ENCODE measurements at places on chromosomes 16 and 17.

DNA sequence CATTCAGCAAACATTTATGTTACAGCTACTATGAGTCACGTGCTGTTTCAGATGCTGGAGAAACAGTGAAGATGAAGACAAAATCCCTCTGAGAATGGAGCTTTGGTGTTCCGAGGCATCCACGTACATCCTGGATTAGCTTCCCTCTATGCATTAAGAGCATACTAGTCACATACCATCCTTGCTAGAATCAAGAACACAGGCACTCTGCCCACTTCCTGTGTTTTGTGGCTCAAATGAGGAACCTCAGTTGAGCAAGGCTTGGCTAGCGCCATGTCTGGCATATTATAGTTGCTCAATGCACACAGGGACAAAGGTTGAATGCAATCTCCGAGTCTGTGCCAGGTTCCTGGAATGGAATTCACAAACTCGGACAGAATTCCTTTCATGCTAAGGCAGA lies 297.5 kb downstream of the XYLT1 start:
- DNase-seq, result no peak

- DNase-seq, result no peak
These were observed 71.3 kb upstream of the CDH5 start for GRCh38 chr16:66295213-66295612.

DNA sequence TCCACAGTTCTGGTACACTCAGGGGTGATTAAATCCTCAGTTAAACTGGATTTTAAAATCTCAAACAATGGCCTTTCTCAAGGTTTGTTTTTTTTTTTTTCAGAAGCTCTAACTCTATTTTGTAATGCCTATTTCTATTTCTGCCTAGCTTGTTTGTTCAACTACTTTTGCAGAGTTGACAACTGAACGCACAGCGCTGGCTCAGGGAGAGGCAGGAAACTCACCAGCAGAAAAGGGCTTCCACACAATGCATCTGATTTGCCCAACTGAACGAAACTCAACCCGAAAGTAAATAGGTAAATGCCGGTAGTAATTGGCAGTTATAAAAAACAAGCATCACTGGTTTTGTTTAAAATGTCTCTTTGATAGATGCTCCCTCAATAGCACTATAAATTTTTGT lies 52.7 kb upstream of the CNEP1R1 start:
- DNase-seq, result no peak

DNA sequence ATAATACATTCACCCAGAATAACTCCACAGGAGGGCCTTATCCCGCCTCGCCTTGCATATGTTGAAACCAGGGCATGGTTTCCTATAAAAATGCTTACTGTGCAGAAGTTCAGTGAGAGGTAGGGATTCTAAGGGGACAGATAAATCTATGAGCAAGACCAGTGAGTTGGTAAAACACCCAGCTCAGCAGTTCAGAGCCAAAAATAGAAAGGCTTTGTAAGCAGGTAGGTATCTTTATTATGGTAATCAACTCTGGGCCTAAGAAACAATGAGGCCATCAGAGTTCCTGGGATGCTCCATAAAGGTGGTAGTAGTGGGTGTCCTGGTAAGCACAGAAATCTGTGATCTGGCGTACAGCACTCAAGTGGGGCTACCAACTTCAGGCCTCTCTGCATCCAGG lies 549.4 kb upstream of the CDH5 start:
- DNase-seq, result no peak

DNA sequence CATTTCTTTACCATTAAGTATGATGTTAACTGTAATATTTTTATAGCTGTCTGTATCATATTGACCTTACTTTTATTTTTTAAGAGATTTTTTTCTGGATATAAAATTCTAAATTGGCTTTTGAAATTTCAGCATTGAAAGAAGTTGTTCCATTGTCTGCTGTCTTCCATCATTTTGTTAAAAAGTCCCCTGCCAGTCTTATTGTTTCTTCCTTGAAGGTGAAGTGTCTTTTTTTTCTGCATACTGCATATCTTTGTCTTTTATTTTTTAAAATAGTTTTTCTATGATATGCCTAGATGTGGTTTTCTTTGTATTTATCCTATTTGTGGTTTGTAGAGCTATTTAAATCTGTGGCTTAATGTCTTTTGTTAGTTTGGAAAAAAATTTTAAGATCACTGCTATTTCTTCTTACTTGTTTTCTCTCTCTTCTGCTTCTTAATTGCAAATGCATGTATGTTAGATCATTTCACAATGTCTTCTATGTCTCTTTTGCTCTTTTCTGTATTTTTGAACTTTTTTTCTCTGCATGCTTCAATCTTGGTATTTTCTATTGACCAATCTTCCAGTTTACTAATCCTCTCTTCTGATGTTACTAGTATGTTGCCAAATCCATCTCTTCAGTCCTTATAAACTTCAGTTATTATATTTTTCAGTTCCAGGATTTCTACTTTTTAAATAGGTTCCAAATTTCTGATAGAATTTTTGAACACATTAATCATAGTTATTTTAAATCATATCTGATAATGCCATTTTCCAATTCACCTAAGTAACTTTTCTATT lies 20.2 kb downstream of the IL21R start:
- DNase-seq, result no peak

GRCh38 chr17:48478224-48479013 lies 48.4 kb upstream of the SKAP1 start:
- no peak for DNase-seq

- DNase-seq, result no peak
These were observed 630 bp downstream of the GRB2 start for GRCh38 chr17:75404731-75405364.

DNA sequence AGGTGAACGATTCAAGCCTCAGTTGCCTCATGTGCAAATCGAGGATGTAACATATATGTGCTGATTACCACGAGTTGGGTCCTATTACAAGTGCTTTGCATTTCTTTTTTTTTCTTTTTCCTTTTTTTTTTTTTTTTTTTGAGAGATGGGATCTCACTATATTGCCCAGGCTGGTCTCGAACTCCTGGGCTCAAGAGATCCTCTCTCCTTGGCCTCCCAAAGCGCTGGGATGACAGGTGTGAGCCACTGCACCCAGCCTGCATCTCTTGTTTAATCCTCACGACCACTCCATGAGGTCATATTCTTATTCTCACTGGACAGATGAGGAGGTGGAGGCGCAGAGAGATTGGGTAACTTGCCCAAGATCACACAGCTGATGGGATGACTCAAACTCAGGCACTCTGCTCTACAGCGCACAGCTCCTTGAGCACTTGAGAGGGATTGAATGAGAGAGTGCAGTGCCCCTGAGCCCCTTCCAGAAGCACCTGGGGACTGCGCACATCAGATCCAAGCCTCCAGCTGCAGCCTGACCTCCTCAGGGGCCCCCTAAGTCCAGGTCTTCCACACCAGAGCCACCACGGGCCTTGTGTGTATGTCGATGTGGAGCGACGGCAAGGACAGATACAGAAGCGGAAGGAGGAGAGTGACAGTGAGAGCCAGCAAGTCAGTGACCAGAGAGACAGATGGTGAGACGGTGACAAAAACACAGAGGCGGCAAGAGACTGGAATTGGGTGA lies 4.9 kb downstream of the STX1B start:
- DNase-seq, result no peak

- DNase-seq, result no peak
These were observed 8.8 kb downstream of the EVPL start for GRCh38 chr17:76018340-76018680.

- DNase-seq, result no peak
These were observed 8.3 kb upstream of the RAB5C start for GRCh38 chr17:42163113-42163512.

DNA sequence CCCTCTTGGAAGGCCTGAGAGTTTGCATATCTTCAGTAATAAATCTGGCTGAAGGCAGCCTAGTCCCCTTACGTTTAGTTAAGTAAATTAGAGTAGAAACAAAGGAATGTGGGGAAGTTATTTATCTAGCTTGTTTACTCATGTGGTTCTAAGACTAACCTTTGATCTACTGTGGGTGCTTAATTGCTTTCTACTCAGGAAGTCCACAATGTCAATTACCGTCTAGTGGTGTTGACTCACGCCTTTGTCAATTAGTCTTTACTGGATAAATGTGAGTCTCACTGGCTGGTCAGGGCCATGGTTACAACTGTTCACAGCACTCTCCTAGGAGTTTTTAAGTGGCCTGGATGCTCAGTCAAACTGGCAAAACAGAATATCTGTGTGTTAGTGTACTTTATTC lies 2338.4 kb downstream of the TP53TG3F start:
- no peak for DNase-seq

DNA sequence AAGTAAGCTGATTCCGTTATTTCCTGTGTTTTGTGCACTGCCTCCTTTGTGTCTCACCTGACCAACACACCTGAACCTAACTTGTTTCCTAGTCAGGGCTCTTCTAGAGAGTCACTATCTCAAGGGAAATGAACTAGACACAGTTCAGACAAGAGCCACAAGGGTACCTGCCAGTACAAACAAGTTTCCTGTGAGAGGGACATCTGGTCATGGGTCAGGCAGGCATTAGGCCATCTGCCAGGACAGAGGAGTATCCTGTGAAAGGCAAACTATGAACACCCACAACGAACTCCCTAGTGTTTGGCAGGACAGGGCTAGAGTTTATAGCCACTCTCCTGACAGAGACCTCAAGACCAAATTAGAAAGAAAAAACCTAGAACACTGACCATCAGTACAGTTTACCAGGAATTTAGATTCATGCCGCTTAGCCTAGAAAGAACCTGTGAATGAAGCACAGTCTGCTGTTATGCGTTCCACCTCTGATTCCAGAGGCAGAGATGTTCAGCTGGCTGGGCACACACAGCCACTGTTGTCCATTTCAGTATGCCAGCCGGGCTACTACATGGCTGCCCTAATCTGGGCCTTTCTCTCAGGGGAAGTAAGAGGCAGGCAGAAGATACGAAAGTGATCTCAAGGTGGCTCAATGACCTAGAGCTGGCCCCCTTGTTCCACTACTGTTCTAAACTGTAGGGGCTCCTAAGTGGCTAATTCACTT lies 20.7 kb upstream of the GLG1 start:
- no peak for DNase-seq

- DNase-seq, result no peak
These were observed 45.1 kb downstream of the ZFHX3 start for GRCh38 chr16:73002866-73003265.

GRCh38 chr17:77320044-77320440 lies 179.3 kb downstream of the SEC14L1 start:
- no peak for DNase-seq

DNA sequence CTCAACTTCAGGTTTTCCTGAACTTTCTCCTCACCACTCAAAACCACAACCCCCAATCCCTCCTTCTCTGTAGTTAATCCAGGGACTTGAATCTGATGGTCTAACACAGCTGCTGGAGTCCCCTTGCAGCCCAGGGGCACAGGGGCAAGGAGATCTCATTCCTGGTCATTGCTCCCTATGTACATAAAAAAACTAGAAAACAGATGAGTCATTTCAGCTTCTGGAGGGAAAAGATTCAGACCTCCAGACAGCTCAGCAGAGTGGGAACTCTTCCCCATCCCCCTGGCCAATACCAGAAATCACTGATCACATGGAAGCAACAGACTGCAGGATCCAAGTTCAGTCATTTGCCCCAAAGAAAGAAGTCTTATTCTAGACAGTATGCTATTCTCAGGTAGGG lies 62.1 kb downstream of the DYNLRB2 start:
- no peak for DNase-seq

Measured in stimulated activated CD8-positive, alpha-beta memory T cell treated with anti-CD3 and anti-CD28 coated beads, Interleukin-15, amount 100 ng/mL, for 1 hour (primary cell).